H7 (cell line): ENCODE measurements at places on chromosomes 4 and X.

GRCh38 chr4:181971411-181971810, 271.8 kb upstream of the TENM3 start:
- DNase-seq = no peak

DNA sequence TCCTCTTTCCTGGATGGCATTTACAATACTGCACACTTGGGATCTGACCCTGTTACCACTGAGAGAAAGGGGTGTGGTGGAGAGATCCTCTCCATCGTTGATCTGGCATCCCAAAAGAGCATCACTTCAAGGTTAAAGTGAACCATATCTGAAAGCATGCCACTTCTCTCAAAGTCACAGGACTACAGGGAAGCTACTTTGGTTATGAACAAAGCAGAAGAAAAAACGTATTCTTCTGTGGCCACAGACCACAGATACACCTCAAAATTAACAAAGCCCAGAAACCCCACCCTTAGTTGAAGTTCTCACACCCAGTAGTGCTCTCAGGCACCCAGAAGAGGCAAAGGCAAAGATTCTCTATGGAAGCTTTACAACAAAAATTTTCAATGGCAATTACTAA, 108.3 kb downstream of the JADE1 start:
- DNase-seq = no peak

DNA sequence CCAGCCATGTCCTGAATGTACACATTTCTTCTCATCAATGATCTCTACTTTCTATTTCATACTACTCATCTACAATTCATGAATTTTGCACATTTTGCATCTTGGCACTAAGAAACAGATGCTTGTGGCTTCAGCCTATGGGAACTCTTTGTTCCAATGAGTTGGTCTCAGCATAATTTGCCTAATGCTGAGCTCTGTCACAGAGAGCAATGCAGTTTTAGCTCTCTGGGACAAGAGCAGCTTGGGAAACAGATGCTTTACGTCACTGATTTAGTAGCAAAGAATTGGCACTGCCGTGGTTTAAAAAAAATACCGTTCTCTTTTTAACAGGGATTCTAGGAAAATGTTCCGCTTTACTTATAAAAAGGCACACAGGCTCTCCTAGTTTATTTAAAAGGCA, 162.4 kb downstream of the WDFY3 start:
- DNase-seq = no peak

DNA sequence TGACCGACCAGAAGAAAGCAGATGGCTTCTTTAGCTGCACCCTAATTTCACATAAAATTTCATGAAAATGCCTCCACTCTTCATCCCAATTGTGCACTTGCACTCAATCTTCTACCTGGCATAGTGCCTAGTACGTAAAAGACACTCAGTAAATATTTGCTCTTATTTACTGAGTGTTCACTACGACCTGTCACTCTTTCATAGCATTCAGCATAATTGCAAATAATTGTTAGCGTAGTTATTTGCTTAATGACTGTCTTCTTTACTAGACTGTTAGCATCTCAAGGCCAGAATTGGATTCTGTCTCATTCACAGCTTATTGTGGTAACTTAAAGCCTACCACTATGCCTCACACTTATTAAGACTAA, 130.2 kb downstream of the ENOX2 start:
- DNase-seq = no peak

DNA sequence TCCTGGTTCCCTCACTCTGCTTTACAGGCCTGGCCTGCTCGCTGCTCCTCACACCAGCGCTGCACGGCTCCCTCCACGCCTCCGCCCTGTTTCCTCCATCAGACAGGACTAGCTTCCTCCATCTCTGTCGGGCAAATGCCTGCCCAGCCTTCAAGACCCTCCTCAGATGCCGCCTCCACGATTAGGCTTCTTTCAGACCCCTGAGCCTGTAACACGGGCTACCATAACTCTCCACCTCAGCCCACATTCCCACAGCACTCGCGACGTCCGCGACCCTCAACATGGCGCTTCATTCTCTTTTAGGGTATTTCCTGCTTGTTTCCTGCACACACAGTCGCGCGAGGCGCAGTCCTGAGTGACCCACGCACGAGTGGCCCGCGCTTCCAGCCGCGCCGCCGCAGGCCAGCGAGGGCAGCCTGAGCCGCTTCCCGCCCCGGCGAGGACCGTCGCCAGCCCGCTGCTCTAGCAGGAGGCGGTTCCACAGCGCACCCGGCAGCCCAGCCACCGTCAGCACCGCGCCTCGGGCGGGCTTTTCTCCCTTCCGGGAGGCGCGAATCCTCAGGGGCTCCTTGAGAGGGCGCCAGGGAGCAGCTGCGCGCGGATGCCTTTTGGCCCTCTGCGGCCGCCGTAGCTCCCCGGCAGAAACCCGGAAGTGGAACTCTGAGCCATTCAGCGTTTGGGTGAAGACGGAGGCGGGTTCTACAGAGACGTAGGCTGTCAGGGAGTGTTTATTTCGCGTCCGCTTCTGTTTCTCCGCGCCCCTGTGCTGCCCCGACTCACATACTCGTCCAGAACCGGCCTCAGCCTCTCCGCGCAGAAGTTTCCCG, at the start of gene FRG1:
Gene FRG1, plus strand, starts transcription at position 695 of the 827 bp plus-strand sequence. CDS start 138 bp downstream, outside the sequence.
- DNase-seq = peak; percentile 91

GRCh38 chrX:109990582-109991276, 12.2 kb upstream of the TMEM164 start:
- no peak for DNase-seq

GRCh38 chr4:133152330-133152821, 3.3 kb downstream of the PCDH10 start:
- no peak for DNase-seq

DNA sequence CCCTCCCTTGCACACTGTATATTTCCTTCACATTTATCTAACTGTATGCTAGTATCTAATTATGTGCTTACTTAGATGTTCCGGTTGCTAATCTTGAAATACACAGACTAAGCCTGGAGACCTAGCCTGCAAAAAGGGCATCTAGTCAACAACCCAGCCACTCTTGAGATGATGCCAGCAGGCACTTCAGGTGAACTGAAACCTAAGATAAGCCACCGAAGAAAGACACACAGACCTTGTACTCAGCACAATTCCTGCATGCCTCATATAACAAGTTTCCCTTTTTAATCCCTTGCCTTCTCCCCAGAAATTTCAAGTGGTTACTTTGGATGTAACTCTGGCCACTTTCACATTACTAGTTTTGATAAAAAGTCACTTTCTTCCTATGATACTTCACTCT, 2506.6 kb downstream of the ARAP2 start:
- no peak for DNase-seq

DNA sequence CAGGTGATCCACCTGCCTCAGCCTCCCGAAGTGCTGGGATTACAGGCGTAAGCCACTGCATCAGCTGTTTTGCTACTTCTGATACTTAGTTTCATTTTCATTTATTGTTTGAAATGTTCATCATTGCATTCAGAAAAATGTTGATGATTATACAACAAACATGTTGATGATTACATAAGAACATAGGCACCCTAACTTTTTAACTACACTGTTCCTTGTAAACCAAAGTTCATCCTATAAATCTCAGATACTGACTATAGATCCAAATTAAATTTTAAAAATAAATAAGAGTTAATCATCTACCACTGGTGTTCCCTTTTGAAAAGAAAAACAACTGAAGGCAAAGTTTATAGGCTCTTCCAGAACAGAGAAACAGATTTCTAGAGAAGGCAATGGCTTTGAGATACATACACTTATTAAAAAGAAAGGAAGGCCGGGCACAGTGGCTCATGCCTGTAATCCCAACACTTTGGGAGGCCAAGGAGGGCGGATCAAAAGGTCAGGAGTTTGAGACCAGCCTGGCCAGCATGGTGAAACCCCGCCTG, 23.4 kb downstream of the TRIM75 start:
- no peak for DNase-seq

GRCh38 chr4:13529128-13529919, 15.0 kb downstream of the NKX3-2 start:
- DNase-seq = peak; percentile 49

DNA sequence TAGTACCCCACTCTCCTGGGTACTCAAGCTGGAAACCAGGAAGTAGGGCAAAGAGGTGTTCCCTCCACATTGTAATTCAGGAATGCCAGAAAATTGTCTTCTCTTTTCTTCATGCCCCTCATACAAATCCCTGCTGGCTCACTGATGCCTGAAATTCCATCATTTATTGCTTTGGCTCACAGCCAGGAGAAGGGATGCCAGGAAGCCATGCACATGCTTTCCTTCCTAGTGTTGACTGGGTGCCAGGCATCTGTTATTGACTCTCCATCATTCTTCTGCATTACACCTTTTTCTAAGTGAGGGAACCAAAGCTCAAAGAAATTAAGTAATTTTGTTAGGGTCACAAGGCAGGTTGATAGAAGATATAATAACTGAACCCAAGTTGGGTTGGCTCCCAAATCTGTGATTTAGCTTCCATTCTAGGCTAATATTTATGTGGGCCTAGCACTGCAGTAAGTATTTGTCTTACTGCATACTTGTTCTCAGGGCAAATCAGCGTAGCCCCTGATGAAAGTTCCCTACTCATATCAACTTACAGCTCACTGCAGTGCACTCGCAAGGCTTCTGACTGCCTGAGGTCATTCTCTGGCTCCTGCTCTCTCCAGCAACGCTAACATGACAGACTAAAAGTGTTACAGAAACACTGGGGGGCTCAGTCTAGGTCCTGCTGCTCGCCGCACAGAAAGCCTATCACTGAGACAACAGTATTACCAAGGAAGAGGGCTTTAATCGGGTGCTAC, 89.0 kb downstream of the TRAPPC11 start:
- no peak for DNase-seq

GRCh38 chr4:7963691-7964090, 24.0 kb upstream of the AFAP1 start:
- DNase-seq = no peak

DNA sequence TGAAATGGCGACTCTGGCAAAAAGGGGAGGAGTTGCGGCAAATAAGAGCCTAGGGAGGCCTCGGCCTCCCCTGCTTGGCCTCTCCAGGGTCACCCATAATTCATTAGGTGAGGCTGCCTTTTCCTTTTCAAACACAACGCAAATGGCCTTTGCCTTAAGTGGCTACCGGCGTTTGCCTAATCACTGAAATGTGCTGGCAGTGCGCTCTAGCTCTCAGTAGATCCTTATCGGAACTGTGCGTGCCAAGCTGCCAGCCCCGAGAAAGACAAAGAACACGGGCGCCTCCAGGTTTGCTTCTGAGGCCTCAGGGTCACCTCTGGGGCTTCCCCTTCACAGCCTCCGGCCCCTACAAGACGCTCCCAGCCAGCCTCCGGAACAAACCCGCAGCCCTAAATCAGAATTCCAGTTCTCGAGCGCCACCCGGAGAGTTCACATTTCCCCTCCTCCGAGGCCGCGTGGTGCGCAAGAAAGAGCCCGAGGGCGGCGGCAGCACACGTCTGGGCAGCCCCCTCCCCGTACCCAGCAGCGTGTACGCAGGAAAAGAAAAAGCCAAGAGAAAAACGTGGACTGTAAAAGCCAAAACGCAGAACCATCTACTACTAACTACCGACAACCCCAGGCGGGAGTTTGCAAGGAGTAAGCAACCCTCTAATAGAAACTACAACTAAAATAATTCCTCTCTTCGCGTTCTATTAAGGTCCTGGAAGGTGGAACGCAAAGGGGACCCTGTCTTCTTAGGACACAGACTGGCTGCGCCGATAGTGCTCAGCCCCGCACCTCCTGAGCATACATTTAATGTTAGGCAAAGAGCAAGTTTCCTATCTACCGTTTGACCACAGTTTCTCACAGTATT, 76.5 kb upstream of the BCOR start:
- DNase-seq = peak; percentile 81

- DNase-seq = no peak
Measured at GRCh38 chr4:124641715-124642381, 70.7 kb downstream of the ANKRD50 start.

GRCh38 chr4:89215736-89216135, 91.9 kb downstream of the GPRIN3 start:
- DNase-seq = no peak
